ENCODE measurements at places on chromosomes 3 and 15.

- DNase-seq, result no peak
These were observed 36.4 kb upstream of the PRR23E start for GRCh38 chr3:127156338-127157050.

- no peak for DNase-seq
These were observed 178.4 kb upstream of the SLC2A2 start for GRCh38 chr3:171204942-171205341.

DNA sequence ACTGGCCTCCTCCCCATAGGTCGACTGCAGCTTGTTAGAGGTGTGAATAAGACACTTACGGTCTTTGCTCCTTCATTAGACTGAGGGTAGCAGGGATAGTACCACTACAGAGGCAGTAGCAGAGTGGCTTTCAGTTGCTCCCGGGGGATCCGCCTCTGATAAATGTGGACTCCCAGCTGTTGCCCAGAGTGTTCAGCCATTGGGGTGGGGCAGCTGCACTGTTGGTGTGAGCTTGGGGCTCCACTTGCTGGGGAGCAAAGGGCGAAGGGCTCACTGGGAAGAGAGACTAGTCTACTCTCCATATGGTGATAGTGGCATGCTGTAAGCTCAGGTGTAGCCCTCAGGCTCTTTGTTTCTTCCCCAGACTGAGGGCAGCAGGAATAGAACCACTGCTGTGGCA lies 239.1 kb downstream of the LRRN1 start:
- DNase-seq, result no peak

GRCh38 chr3:104933972-104934371 lies 432.7 kb upstream of the ALCAM start:
- no peak for DNase-seq

GRCh38 chr15:59751552-59752413 lies 62.7 kb upstream of the BNIP2 start:
- DNase-seq, result no peak

- no peak for DNase-seq
These were observed 6.1 kb upstream of the RNU6-1 start for GRCh38 chr15:67845974-67846373.

DNA sequence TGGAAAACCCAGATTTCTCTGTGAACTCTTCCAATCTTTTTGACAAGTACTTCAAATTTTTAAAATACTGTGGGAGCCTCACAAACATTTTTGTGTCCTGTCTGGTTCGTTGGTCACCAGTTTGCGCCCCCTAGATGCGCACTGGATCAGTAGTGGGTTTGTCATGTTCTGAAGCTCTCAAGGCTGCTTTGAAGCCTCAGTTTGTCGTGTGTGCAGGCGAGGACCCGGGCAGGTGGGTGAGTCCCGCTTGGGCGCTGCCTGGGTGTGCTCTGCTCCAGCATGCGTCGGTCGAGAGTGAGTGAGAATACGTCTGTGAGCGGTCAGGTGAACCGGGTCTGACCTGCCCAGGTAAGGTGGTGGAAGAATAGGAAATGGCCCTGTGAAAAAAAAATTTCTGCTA lies 17.3 kb upstream of the AEN start:
- DNase-seq, result no peak

GRCh38 chr3:122623031-122623829 lies 45.8 kb downstream of the PARP15 start:
- DNase-seq, result no peak

- DNase-seq, result no peak
These were observed 100.3 kb downstream of the FSIP1 start for GRCh38 chr15:39682366-39682765.

DNA sequence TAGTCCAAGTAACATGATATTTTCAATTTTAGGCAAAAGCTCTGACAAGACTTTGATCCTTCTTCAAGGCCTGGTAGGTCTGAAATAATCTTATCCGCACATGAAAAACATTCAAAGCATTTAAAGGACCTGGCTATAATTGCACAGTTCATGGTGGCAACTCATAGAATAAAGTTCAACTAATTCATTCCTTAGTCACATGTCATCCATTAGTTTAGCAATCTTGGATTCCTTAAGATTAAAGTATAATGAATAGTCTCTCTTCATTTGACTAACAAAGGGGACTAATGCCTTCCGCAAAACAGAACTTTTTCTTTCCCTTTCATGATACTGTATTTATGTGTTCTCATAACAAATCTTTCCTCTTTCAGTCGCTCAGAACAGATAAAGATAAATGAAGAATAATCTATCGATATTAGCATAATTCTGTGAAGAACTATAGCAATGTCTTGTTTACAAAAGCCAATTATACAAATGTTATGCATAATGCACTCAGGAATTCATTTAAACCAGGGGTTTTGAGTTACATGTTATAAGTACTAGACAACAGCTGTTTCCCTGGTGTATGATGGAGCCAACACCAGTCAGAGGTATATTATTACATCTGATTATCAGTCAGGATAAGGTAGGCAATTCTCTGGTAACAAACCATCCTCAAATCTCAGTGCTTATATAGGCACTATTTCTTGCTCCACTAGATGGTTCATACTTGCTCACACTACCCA lies 172.5 kb downstream of the POTEB3 start:
- DNase-seq, result no peak

DNA sequence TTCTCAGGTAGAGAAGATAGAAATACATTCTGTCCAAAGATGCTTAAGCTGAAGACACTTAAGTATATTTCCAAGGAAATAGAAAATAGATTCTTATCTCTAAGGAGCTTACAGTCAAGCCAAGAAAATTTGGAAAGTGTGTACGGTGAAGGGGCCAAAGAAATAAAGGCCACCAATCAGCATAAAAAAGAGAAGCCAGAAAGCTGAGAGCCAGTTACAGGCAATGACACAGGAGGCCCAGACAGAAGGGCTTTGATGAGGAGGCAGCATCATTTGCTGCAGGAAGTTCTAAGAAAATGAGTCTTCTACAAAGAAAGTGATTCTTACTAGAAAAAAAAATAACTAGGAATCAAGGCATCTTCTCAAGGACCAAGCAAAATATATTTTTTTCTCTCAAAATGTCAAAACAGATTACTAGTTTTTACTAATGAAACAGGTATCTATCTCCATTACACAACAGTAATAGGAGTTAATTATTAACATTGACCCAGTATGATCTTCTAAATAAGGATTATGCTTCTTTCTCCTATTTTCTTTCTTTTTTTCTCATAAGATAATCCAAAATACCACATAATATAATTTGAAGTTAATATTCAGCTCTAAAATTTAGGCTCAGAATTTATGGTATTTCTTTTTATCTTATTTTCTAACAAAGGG lies 82.1 kb upstream of the PHLDB2 start:
- DNase-seq, result no peak

GRCh38 chr3:165744025-165744424 lies 93.2 kb downstream of the BCHE start:
- no peak for DNase-seq

GRCh38 chr3:30586806-30587486 lies 19.5 kb upstream of the TGFBR2 start:
- DNase-seq, result no peak

GRCh38 chr3:108378153-108378951 lies 82.0 kb downstream of the HHLA2 start:
- no peak for DNase-seq

- no peak for DNase-seq
These were observed 1042.9 kb downstream of the NTRK3 start for GRCh38 chr15:87213626-87214025.

DNA sequence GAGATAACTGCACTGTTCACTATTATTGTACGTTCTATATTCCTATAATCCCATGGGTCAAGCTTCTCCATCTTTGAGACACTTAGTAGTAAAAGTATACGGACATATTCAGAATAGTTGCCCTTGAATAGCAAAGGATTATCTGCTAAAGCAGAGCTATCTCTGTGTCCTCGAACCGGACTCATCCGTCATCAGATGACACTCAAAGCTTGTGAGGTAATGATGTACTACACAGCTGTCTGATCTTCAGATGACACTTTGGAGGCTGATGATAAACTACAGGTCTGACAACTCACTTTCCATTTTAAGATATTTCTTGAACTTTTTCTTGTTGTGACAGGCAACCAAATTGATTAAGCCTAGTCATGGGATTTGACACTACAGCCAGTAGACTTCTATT lies 240.2 kb downstream of the SCAPER start:
- no peak for DNase-seq

GRCh38 chr15:72464251-72464650 lies 9.9 kb upstream of the ARIH1 start:
- no peak for DNase-seq

DNA sequence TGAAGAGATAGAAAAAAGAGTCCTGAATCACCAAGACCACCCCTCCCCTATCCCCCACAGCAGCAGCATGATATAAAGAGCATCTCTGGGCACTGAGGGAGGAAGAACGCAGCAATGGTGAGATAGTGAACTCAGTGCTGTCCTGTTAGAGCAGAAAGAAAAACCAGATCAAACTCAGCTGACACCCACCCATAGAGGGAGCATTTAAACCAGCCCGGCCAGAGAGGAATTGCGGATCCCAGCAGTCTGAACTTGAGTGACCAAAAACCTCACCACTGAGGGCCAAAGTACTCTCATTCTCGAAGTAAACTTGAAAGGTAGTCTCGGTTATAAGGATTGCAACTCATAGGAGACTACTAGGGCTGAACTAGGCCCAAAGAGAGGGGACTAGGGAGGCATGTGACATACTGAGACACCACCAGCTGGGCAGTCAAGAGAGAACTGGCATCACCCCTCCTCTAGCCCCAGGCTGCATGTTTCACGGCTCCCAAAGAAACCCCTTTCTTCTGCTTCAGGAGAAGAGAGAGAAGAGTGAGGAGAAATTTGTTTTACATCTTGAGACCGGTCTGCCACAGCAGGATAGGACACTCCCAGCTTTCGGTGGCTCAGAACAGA lies 39.2 kb upstream of the TGFBR2 start:
- no peak for DNase-seq

DNA sequence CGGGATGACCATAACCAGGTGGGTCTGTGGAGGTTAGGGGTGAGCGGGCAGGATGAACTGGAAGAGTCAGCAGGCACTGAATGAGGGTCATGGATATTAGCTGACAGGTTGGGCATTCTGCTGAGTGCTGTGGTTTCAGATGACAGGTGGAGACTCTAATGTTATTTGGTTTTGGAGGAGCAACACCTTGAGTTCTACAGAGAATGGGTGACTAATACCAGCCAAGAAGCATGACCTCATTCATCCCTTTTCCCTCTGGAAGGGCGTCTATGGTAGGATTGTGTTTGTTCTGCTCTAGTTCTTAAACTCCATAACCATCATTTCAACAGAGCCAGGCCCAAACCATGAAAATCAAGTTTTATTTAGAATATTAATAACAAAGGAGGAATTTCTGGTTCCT lies 550.7 kb upstream of the LMCD1 start:
- DNase-seq, result no peak

DNA sequence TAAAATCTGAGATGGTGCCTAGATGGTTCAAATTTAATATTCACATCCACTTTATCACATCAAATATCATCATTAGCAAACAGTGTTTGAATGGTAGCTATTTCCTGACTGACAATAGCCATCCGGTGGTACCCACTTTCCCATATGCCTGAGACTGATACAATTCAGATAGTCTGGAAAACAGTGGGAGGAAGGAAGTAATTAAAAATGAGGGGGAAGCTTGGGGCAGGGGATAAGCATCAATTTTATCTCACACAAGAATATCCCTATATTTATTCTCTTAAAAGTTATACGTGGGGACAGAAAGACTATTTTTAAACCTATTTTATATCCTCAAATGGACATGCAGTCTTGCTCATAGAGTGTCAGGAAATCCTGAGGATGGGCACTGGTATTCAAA lies 122.5 kb upstream of the GAP43 start:
- DNase-seq, result no peak

DNA sequence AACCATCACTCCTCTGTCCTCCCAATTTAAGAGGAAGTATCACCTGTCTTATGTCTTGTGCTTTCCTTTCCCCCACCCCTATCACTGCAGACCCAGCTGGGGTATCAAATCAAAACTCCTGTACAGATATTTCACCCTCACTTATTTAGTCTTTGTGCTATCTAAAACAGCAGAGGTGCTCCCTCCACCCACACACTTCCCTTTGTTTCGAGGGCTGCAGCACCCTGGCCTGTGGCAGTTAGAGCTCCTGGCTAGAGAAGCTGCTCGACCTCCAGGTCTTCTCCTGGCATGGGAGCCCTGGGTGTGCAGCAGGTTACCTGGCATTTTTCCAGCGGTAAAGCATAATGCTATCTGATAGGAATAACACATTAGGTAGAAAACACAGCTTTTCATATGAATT lies 181.4 kb upstream of the BCL6 start:
- no peak for DNase-seq

GRCh38 chr15:96261575-96262034 lies 68.9 kb upstream of the NR2F2 start:
- DNase-seq, result no peak

Measured in activated CD8-positive, alpha-beta memory T cell treated with anti-CD3 and anti-CD28 coated beads for 48 hours (primary cell).